Stimulated activated CD4-positive, alpha-beta T cell treated with anti-CD3 and anti-CD28 coated beads, Interleukin-1b, Interleukin-23, amount 100 ng/mL, for 1 hour (primary cell): ENCODE measurements at places on chromosomes 11 and 22.
A peak's percentile ranks its signal among the peaks of the same experiment; 100 is the strongest.

GRCh38 chr11:99316776-99317520, 296.2 kb downstream of the CNTN5 start:
- no peak for DNase-seq

GRCh38 chr22:18077639-18078328, at the start of gene PEX26:
Gene PEX26, plus strand, starts transcription at chr22:18077990. Its CDS starts 387 bp downstream, at chr22:18078377.
- DNase-seq = peak; percentile 84

- no peak for DNase-seq
These were observed 20.3 kb upstream of the YPEL1 start for GRCh38 chr22:21755851-21756284.

- no peak for DNase-seq
These were observed 76.7 kb downstream of the FAR1 start for GRCh38 chr11:13745165-13745564.

- no peak for DNase-seq
These were observed 60.0 kb downstream of the GLYATL1 start for GRCh38 chr11:58999291-58999680.

DNA sequence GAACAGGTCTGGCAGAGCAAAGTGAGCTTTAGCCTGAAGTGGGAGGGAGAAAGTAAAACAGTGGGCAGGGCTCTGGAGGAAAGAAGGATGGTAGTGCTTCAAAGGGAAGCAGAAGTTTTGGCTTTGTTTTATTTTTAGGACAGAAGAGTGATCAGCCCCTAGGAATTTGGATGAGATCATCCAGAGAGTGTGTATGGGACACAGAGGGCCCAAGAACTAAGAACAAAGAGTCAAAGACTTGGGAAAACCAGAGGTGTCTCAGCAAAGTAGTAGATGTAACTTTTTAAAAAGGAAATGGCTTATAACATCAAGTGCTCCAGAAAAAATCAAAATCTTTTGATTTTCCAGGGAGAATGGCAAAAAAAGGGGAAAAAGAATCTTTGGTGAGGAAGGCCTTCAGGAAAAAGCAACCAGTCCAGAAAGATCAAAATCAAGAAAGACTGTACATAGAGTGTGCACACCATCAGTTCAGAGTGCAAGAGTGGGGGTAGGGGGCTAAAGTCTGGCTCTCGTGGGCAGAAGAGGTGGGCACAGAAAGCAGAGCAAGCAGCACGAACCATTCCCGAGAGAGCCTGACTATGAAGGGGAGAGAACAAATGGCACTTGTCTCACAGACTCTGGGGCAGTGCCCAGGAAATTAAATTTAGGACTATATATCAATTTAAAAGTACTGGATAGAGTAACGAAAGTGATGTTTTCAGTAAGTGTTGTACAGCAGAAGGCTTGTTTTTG, 30.0 kb downstream of the MAPK1 start:
- no peak for DNase-seq

DNA sequence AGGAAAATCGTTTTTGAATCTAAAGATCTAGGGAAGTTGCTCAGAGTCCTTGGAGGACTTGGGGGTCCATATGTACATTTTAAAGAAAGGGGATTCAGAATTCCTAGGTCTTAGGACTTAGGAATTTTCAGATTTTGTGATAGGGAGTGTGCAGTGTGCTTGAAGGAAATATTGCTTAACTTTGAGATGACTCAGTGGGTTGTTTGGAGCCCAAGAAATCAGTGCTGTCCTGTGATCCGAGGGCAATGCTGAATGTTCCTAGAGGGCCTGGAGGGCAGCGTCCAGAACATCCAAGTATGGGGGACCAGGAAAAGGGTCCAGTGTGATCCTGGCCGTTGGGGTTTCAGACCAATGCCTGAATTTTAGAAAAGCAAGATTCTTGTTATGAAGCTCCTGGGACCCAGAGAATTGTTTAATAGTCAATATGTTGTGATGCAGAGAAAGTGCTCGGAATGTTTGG, 3.1 kb upstream of the IGF2 start:
- no peak for DNase-seq

GRCh38 chr11:61924064-61924455, 6.7 kb upstream of the RAB3IL1 start:
- no peak for DNase-seq

GRCh38 chr22:46614025-46614931, 5.9 kb upstream of the GRAMD4 start:
- DNase-seq = peak; percentile 50

DNA sequence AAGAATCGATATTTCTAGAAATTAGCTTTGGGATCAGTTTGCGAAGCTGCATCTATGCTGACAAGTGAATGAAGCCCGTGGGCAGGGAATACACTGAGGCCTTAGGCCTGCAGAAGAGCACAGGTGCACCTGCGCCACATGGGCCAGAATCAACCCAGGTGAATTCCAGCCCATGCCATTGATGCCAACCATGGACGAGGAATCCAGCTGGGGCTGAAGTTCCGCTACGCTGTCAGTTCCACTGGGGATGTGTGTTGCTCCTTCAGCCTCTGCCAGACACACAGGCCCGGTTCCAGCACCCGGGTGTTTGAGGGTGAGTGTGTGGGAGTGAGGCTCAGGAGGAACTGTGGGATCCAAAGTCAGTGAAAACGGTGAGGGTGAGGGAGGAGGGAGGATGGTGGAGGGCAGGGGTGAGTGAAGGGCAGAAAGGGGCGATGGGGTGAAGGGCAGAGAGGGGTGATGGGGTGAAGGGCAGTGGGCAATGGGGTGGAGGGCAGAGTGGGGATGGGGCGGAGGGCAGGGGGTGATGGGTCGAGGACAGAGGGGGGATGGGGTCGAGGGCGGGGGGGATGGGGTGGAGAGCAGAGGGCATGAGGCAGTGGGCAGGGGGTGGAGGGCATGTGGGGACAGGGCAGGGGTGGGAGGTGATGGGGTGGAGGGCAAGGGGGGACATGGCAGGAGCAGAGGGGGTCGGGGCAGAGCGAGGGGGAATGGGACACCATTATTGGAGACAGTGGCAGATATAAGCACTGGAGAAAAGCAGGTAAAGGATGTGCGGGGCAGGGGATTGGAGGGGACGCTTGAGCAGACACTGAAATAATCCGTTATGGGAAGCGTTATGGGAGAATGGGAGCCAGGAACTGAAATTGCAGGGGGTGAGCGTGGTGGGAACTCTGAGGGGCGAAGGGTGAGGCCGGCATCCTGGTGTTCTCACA, 931.6 kb downstream of the BRD1 start:
- no peak for DNase-seq

- DNase-seq = no peak
These were observed 2.3 kb downstream of the SMTN start for GRCh38 chr22:31083377-31083768.

- no peak for DNase-seq
These were observed 25.5 kb downstream of the DRD2 start for GRCh38 chr11:113449743-113450142.
